Dorsolateral prefrontal cortex (tissue), 122 donors: ENCODE measurements at places on chromosomes 11 and 22.

GRCh38 chr11:15161790-15162189 is 47.1 kb downstream of the INSC start:
- no peak for DNase-seq

DNA sequence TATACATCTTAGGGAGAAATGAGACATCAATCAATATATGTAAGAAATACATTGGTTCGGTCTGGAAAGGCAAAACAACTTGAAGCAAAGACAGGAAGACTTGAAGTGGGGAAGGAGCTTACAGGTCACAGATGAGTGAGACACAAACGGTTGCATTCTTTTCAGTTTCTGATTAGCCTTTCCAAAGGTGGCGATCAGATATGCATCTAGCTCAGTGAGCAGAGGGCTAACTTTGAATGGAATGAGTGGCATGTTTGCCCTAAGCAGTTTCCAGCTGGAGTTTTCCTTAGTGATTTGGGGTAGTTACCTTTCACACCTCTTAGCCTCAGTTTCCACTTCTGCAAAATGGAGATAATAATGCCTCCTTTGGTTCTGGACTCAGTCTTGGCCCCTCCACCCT is 15.8 kb downstream of the LHFPL7 start:
- no peak for DNase-seq

GRCh38 chr11:46719048-46719542 is at the start of gene F2:
Gene F2, plus strand, starts transcription at chr11:46719213. Its CDS starts 23 bp downstream, at chr11:46719236.
- DNase-seq: no peak

GRCh38 chr11:65471447-65471891 is 27.4 kb upstream of the MALAT1 start:
- peak; percentile 72 for DNase-seq
